ENCODE measurements at places on chromosomes 4 and X. TPM values are rescaled to one million over a fixed set of nuclear protein-coding genes. Genes with fewer than 3 reads are reported as not detected.
A peak's percentile ranks its signal among the peaks of the same experiment; 100 is the strongest.

PCDH18 gene
- total RNA-seq = 108 TPM

- no peak for DNase-seq
Observed at GRCh38 chr4:90950385-90950841, 823.2 kb downstream of the CCSER1 start.

DNA sequence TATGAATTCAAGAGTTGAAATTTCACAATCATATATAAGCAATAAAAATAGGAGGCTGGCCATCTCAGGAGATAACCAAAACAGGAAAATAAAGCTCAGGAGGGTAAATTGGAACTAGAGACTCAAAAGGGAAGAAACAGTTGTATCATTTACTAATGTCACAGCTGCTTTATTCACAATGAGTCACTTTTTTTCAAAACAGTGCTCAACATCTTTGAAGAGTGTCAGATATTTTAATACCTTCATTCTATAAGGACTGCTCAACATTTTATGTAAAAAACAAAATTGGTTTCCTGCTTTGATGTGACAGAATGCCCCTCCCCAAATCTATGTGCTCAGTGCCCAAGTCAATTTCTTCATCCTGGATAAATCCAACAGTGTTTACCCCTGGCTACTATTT, 97.7 kb downstream of the DDX60 start:
- DNase-seq = peak; percentile 30

XAGE2 gene
- total RNA-seq = not detected

PAGE4 gene
- not detected for total RNA-seq

MAP3K15 gene
- under 0.01 TPM for total RNA-seq

DNA sequence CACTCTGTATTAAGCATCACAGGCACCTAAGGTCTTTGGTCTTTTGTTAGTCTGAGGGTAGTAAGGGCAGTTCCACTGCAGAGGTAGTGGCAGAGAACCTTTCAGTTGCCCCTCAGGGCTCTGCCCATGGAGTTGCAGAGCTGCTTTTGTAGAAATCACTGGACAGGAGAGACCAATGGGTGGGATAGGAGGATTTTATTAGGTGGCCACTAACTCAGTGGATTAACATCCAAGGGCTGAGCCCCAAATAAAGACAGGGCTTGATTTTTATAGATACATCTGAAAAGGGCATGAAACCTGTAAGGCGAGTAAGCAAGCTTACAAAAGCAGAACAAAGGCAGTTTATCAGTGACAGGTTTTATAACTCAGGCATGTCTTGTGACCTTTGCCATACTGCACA, 1035.4 kb downstream of the SH3BGRL start:
- no peak for DNase-seq

DNA sequence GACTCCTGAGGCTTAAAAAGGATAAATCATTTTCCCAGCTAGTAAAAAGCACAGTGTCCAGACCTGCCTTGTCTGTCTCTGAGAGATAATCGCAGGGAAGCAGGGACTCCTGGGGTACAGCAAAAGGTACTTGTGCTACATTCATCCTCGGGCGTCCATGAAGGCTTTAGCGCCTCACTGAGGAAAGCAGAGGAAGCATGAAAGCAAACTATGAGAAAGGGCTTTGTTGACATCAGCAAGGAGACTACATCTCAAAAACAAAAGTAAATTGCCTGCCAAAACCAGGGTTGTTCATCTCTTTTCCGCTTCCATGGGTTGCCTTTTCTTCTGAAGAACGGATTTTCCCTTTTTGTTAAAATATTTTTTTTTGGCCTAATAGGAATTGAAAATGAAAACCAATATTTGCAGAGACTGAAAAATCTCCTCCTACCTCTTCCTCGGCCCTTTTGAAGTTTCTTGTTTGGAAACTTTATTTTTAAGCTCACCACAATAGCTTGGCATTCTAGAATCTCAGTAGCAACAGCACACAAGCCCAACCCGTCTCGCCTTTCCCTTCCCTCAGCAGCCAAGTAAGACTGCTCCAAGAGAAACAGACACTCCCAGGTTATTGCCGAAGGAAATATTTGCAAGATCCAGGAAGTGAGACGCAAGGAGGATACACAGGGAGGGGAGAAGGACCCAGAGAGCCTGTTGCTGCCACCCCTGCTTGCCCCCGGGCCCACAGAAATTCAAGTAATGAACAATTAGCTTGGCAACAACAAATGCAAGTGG, 148.3 kb upstream of the DGKK start:
- no peak for DNase-seq

TREX2 gene
- 0.36 TPM for total RNA-seq

DNA sequence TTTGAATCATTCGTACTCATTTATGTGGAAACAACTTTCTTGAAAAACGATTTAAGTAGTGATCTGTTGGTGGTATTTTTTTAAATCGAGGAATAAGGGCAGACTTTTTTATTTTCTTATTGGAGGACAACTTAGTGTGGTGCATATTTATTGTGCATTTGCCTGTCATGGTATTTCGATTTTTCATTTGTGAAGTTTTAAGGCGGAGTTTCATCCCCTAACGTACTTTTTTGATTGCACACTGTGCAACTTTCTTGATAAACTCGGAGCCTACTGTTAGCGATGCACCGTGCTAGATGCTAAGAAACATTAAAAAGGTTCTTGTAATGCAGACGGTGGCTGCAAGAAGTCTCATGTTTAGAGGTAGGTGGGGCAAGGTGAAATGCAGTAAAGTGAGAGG, 1.4 kb downstream of the ZFX start:
- DNase-seq = no peak

- DNase-seq = peak; percentile 6
Observed at GRCh38 chr4:133997436-133997835, 204.2 kb downstream of the PABPC4L start.

CLCN4 gene
- total RNA-seq = 4.5 TPM

- DNase-seq = no peak
Observed at GRCh38 chrX:24235084-24235710, 78.7 kb downstream of the SUPT20HL2 start.

Measured in IMR-90 (cell line).